IMR-90 (cell line): ENCODE measurements at places on chromosomes 3 and 15. TPM values are rescaled to one million over a fixed set of nuclear protein-coding genes. Genes with fewer than 3 reads are reported as not detected.

DNA sequence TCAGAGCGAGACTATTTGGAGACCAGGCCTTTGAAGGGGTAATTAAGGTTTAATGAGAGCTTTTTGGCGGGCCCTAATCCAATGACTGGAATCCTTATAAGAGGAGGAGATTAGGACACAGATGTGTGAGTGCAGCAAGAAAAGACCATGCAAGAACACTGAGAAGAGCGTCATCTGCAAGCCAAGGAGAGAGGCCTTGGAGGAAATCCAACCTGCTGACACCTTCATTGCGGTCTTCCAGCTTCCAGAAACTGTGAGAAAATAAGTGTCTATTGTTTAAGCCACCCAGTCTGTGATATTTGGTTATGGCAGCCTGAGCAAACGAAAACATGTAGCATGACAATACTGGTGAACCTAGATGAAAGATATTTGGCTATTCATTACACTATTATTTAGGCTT lies 23.0 kb upstream of the MUSTN1 start:
- H3K4me1 ChIP-seq, result peaks cover 2% of the 10 kb centered on the region; the same call in 1 of the 2 replicates
- no peak overlapping the region for H3K4me3 ChIP-seq
- no peak overlapping the region for H3K27ac ChIP-seq
- no peak for DNase-seq
- H3K36me3 ChIP-seq, result no peaks in the 10 kb centered on the region; the same call in 1 of the 2 replicates
- no peaks in the 10 kb centered on the region for H3K27me3 ChIP-seq

- H3K36me3 ChIP-seq, result no peaks in the 10 kb centered on the region
- no peak for DNase-seq
- H3K27ac ChIP-seq, result no peak overlapping the region
- no peak overlapping the region for H3K4me3 ChIP-seq
Measured at GRCh38 chr15:67296188-67296587, 41.6 kb downstream of the IQCH start.

GRCh38 chr15:64673866-64674265 lies 101.5 kb downstream of the RBPMS2 start:
- peaks cover 35% of the 10 kb centered on the region for H3K36me3 ChIP-seq
- peaks cover 3% of the 10 kb centered on the region; the same call in 1 of the 2 replicates for H3K4me1 ChIP-seq
- H3K4me3 ChIP-seq, result no peak overlapping the region
- H3K27me3 ChIP-seq, result no peaks in the 10 kb centered on the region
- H3K27ac ChIP-seq, result no peak overlapping the region
- no peak for DNase-seq

GRCh38 chr3:160567774-160568173 lies 2.4 kb upstream of the KPNA4 start:
- H3K27me3 ChIP-seq, result no peaks in the 10 kb centered on the region
- no peaks in the 10 kb centered on the region for H3K4me1 ChIP-seq
- no peak for DNase-seq
- H3K4me3 ChIP-seq, result no peak overlapping the region

The RHOV gene
- not detected in 2 replicates for total RNA-seq

DNA sequence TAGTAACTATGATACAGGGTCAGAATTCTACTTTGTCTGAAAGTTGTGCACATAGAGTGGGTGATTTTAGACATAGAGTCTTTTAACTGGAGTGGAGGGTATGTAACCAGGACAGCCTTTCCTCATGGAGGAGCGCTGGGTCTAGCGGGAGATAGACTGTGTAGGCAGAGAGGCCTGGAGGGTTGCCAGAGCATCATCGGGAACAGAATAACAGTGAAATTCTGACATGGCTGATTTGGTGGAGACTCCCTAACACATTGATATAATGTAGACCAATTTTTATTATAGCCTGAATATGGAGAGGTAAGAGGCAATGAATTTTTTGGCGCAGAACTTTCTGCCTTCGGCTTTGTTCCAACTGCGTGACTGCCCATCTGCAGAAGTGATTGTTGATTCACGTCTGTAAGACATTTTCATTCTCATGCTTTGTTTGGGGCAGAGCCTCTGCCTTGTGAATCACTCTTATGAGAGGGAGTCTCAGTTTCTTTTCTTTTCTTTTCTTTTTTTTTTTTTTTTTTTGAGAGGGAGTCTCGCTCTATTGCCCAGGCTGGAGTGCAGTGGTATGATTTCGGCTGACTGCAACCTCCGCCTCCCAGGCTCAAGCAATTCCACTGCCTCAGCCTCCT lies 16.0 kb downstream of the LPP start:
- DNase-seq, result no peak
- H3K4me3 ChIP-seq, result no peak overlapping the region
- no peak overlapping the region for H3K27ac ChIP-seq
- H3K27me3 ChIP-seq, result no peaks in the 10 kb centered on the region
- peaks cover 8% of the 10 kb centered on the region for H3K36me3 ChIP-seq

The GOLGA6B gene
- not detected in 2 replicates for total RNA-seq

DNA sequence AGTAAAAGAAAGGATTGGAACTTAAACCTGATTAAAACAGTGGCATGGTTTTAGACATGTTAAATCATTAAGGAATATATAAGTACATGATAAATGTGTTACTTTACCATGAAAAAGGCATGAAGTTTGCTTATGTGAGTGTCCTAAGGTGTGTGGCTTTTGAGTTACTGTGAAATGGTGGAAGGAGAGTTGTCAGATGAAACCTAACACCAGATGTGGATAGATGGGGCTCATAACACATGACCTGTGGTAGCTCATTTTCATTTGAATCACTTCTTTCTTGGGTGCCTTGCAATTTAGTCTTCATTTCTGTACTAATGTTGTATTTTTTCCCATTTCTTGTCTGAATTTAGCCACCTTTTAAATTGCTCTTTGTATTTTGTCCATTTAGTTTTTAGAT lies 13.0 kb downstream of the MEF2A start:
- no peaks in the 10 kb centered on the region; the same call in 1 of the 2 replicates for H3K36me3 ChIP-seq
- peaks cover 5% of the 10 kb centered on the region for H3K4me1 ChIP-seq
- DNase-seq, result no peak
- H3K27ac ChIP-seq, result no peak overlapping the region
- no peak overlapping the region for H3K4me3 ChIP-seq

DNA sequence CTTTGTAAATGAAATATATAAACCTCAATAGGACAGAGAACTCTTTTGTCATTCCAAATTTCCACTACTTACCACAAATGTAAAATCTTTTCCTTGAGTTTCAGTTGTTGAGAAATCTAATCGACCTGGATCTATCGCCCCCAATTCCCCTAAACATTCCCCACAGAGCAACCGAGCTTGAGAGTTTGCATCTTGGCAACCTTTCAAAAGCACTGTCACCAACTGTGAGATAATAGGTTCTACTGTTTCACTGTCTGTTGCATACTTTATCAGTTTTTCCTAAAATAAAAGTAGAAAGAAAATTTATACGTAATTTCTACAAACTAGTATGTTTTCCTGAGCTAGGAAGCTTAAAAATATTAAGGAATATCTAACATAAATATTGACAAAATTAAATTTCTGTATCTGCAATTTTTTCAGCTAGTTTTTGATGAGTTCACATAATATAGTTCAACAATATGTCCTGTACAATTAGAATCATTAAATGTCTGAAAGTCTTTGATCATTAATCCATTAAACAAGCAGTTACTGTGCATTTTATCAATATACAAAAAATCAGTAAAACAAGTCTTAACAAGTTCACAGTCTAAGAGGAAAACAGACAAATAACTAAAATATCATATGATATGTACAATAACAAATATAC lies 54.5 kb downstream of the ATR start:
- no peaks in the 10 kb centered on the region for H3K27me3 ChIP-seq
- no peak overlapping the region for H3K27ac ChIP-seq
- peaks cover 5% of the 10 kb centered on the region; the same call in 1 of the 2 replicates for H3K36me3 ChIP-seq

DNA sequence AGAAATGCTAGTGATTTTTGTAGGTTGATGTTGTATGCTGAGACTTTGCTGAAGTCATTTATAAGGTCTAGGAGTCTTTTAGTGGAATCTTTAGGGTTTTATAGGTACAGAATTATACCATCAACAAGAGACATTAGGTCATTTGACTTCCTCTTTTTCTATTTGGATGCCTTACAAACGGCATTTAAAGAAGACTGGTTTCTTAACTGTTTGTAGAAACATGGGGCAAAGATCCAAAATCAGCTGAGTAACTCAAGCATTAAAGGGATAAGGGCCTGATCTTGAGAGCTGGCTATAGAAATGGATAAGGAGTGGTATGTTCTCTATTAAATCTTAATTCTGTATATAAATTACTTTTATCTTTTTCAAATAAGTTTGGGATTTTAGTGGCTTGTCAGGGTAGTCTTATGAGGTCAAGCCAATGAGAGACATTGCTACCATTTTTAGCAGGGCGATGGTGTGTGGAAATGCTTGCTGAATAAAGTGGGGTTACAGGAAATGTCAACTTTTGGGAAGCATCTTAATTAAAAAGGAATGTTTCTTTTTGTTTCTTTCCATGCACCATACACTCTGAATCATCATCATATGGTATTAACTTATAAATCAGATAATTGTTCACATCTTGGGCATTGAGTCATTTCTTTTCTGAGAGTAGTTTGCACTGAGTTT lies 197.7 kb upstream of the GBE1 start:
- H3K4me1 ChIP-seq, result no peaks in the 10 kb centered on the region
- no peak overlapping the region for H3K4me3 ChIP-seq
- no peak overlapping the region for H3K27ac ChIP-seq
- DNase-seq, result no peak
- H3K36me3 ChIP-seq, result no peaks in the 10 kb centered on the region
- H3K27me3 ChIP-seq, result no peaks in the 10 kb centered on the region

The NANOGP8 gene
- total RNA-seq, result not detected in 2 replicates

- no peak overlapping the region for H3K4me3 ChIP-seq
- H3K27ac ChIP-seq, result no peak overlapping the region
- H3K4me1 ChIP-seq, result no peaks in the 10 kb centered on the region
Measured at GRCh38 chr15:72369964-72370363, 5.8 kb downstream of the HEXA start.

DNA sequence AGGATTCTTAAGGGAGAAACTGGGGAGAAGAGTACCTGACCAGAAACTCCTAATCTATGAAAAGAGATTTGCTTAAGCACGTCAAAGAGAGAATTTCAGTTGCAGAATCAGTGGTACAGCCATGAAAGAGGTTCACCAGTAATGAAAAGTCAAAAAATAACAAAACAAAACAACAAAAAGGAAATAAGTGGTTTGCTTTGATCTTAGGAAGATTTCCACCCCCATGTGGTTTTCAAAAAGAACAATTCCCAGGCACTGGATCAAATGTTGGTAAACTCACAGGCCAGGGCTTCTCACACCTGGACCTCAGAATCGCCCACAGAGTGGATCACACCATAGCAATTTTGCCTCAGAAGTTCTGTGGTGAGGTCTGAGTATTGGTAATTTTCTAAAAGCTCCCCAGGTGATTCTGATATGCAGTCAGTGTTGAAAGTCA lies 67.5 kb downstream of the TMEM39A start:
- no peak overlapping the region for H3K27ac ChIP-seq
- H3K36me3 ChIP-seq, result peaks cover 30% of the 10 kb centered on the region
- H3K4me1 ChIP-seq, result no peaks in the 10 kb centered on the region
- H3K4me3 ChIP-seq, result no peak overlapping the region

DNA sequence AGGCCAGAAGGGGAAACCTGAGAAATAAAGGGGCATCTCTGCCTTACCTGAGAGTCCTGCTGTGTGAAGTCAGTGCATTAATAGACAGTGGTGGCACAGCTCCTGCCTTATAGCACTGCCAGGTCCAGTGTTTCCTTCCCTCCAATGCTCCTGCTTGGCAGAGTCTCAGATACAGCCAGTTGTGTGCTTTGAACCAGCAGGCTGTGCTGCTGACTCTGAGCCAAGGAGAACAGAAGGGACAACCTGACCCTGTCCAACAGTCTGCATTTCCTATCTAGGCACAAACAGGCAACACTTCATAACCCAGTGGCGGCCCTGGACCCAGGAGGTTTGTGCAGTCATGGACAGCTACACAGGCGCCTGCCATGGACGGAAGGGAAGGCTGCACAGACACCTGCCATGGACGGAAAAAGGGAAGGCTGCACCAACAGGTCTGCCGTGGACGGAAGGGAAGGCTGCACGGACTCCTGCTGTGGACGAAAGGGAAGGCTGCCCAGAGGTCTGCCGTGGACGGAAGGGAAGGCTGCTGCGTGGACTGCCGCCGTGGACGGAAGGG lies 33.9 kb upstream of the PLXNA1 start:
- no peak overlapping the region for H3K4me3 ChIP-seq
- no peaks in the 10 kb centered on the region for H3K4me1 ChIP-seq
- no peaks in the 10 kb centered on the region for H3K27me3 ChIP-seq
- H3K27ac ChIP-seq, result no peak overlapping the region
- no peak for DNase-seq

- no peak overlapping the region for H3K4me3 ChIP-seq
- no peak overlapping the region for H3K27ac ChIP-seq
- peaks cover 54% of the 10 kb centered on the region for H3K27me3 ChIP-seq
- DNase-seq, result no peak
- no peaks in the 10 kb centered on the region for H3K4me1 ChIP-seq
Measured at GRCh38 chr15:69647142-69647513, 194.5 kb downstream of the RPLP1 start.

DNA sequence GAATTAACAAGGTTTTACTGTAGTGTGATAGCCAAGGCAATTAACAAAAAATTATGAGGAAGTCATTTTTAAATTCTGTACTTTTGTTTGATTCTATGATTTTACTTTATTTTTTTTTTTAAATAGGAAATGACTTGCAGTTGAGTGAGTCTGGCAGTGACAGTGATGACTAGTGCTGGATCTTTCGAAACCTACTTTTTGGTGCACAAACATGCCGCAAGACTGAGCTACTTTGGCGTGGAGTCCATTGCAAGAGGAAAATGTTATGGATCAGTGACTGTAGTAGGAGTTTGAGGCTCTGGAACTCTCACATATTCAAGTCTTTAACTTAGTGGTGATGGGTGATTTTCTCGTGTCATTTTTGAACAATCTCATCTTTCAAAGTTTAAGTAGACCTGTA lies 11.6 kb downstream of the EAF1 start:
- no peak overlapping the region for H3K4me3 ChIP-seq
- no peak overlapping the region for H3K27ac ChIP-seq
- peak; percentile 69 for DNase-seq
